GOT3 (cell line): ENCODE measurements at places on chromosomes 12 and 14.

DNA sequence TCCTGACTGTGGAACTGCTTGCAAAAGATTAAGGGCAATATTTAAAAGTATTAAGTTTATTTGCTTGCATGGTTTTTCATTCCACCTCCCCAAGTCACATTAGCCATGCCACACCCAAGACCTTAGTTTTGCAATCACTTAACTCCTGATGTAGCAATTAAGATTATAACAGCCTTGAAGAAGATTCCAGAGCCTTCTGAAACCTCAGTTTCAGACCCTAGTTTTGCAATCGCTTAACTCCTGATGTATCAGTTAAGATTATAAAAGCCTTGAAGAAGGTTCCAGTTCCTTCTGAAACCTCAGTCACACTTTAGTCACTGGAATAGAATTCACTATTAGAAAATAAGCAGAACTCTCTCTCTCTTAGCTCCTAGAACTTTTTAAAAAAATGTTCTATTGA lies 42.7 kb upstream of the DCN start:
- no peak for DNase-seq

- DNase-seq = no peak
Measured at GRCh38 chr12:104632724-104633201, 176.0 kb downstream of the CHST11 start.

DNA sequence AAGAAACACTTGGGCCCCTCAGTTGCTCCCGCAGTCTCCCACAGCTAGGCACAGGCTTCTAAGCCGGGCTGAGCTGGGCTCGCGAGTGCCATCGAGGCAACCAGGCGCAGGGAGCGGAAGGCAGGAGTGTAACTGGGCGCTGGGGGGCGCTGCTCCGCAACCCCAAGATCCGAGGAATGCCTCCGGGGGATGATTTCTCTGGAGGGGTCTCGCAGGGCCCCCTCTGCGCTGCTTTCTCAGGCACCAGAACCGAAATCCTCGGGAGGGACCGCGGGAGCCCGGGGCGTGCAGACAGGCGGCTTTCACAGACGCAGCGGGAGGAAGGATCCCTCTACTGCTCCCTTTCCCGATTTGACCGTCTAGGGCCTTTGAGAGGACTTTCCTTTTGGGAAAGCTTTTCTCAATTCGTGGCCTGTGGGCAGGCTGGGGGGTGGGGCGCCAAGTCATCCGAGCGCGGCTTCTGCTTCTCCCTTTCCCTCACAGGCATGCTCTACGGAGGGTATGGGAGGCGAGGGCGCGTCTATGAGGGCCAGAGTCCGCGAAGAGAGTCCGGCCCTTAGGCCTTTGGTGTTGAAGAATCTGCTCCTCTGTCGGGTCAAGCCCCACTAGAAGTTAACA lies 4.3 kb upstream of the NKX2-1 start:
- no peak for DNase-seq

GRCh38 chr12:89073027-89073398 lies 279.3 kb downstream of the DUSP6 start:
- no peak for DNase-seq

DNA sequence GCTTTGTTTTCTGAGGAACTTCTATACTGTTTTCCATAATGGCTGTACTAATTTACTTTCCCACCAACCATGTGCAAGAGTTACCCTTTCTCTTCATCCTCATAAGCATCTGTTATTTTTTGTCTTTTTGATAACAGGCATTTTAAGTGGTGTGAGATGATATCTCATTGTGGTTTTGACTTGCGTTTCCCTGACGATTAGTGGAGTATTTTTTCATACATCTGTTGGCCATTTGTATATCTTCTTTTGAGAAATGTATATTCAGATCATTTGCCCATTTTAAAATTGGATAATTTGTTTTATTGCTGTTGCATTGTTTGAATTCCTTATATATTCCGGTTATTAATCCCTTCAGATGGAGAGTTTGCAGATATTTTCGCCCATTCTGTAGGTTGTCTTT lies 10.2 kb upstream of the HMGA2 start:
- no peak for DNase-seq

- DNase-seq = no peak
Measured at GRCh38 chr12:54991991-54992375, 7.4 kb upstream of the TESPA1 start.

- DNase-seq = no peak
Measured at GRCh38 chr14:67276131-67276530, 34.9 kb downstream of the PALS1 start.

- DNase-seq = no peak
Measured at GRCh38 chr12:24084800-24085199, 135.3 kb upstream of the SOX5 start.

DNA sequence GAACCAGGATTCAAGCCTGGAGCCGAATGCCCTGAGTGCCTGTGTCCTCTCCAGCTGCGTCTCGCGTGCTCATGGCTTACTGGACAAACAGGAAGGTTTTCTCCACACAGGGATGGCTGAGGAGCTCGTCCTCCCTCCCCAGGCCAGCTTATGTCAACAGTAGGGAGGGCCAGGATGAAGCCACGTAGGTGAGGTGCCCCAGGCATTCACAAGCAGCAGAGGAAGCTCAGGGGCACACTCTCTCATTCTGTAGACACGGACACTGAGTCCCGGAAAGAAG lies 49.3 kb downstream of the TRPV4 start:
- DNase-seq = no peak

DNA sequence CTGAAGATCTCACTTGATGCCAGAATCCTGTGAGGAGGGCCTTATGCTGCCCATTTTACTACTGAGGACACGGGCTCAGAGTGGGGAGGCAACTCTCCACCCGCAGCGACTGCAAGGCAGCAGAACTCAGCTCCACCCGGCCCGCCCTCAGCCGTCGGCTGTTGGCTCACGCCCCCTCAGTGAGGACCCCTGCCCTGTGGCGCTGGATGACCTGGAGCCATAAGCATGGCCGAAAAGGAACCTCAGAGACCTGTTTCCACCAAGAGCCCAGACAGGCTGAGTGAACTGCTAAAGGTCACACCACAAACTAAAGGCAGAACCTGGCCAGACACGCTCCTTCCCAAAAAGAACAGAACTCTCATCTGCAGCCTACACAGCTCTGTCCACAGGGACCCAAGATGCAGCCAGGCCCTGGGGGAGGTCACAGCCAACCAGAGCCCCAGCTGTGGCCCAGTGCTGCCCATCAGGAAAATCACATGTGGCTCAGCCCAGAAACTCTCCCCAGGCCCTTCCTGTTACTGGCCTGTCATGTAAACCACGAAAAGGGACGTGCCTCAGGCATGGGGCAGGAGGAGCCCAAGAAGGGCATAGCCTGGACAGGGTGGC lies 32.8 kb downstream of the CCNK start:
- no peak for DNase-seq

DNA sequence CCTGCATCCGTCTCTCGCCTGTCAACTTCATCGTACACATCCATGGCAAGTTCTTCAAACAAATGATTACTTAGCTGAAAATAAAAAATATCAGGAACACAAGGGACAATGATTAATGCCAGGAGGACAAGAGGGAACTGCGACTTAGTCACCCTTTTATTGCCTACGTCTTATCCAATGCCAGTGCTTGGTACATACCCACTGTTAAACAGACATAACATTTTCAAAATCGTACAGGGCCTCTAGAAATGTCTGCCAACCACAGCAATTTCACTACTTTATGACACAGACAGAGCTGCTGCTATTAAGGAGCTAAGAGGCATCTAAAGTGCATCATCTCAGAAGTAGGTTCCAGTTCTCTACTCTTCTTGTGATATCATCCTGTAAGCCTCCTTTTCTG lies 34.6 kb downstream of the GIT2 start:
- no peak for DNase-seq

DNA sequence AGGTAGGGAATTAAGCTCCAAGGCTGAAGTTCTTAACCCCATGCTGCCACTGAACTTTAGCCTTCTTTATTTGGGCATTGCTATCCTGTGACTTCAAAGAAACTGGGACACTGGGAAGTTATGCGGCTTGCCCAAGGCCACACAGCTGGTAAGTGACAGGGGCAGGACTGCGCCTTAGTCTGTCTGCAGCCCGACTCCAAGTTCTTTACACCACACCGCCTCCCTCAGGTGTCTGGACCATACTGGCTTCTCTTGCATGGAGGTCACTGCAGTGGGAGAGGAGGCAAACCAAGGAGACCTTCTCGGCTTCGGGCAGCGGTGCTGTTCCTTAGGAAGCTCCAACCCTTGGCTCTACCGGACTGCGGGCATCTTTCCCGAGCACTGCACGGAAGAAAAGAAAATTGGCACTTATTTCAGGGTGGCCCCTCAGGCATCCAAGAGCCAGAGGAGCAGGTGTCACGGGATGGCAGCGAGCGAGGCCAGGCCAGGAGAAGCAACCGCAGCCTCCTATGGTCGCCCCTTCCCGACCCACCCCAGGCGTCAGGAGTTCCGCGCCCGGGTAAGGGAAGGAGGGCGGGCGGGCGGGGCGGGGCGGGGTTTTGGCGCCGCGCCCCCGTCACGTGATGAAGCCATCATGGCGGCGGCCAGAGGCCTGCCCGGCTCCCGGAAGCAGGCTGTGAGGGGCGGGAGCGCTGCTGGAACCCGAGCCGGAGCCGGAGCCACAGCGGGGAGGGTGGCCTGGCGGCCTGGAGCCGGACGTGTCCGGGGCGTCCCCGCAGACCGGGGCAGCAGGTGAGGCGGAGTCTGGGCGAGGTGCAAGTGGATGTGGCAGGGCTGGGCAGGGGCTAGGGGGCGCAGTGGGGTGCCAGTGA lies 16.4 kb upstream of the ESPL1 start:
- DNase-seq = peak; percentile 37

DNA sequence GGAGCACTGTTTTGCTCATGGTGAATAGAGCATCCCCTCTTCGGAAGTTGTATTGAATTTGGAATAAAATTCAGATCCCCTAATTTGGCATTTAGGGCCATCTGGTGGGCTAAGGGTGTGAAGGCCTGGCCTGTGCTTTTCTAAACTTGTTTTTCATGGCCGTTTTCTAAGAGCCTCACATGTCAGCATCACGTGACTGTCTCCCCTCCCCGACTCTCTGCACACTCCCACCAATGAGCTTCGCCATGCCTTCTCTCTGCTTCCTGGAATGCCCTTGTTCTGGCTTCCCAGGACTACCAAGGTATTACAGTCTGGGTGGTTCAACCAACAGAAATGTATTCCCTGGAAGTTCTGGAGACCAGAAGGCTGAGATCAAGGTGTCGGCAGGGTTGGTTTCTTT lies 85.3 kb downstream of the PRIMA1 start:
- no peak for DNase-seq

- DNase-seq = no peak
Measured at GRCh38 chr12:119247720-119248043, 69.0 kb downstream of the HSPB8 start.

GRCh38 chr12:2892246-2892645 lies 1.6 kb downstream of the TULP3 start:
- no peak for DNase-seq

DNA sequence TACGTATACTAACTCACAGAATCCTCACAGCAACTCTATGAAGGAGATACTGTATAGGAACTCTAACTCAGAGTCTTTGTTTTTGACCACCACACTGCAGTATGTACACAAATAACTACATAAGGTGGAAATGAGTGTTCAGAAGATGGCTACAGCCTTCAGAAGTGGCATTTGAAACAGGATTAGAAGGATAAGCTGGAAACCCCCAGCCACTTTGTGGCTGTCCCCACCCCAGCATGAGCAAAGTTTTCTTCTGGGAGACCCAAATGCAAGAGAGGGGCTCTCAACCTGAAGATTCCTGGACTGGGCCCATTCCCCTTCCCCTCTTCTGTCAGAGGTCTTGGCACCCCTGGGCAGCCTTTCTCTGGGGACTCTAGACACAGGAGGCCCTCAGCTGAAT lies 43.2 kb upstream of the PNMA1 start:
- DNase-seq = no peak

DNA sequence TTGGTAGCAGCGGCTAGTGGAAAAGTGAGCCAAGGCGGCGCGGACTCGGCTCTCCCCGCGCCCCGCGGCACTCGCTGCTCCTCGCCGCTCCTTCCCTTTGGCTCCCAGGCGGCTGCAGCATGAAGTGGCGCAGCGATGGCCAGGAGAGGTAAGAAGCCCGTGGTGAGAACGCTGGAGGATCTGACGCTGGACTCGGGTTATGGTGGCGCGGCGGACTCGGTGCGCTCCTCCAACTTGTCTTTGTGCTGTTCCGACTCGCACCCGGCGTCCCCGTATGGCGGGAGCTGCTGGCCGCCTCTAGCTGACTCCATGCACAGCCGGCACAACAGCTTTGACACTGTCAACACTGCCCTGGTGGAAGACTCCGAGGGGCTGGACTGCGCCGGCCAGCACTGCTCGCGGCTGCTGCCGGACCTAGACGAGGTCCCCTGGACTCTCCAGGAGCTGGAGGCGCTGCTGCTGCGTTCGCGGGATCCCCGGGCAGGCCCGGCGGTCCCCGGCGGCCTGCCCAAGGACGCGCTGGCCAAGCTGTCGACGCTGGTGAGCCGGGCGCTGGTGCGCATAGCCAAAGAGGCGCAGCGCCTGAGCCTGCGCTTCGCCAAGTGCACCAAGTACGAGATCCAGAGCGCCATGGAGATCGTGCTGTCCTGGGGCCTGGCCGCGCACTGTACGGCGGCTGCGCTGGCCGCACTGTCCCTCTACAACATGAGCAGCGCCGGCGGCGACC lies 225.6 kb upstream of the CRY1 start:
- DNase-seq = no peak

GRCh38 chr12:82848845-82849244 lies 162.1 kb downstream of the TMTC2 start:
- DNase-seq = no peak

DNA sequence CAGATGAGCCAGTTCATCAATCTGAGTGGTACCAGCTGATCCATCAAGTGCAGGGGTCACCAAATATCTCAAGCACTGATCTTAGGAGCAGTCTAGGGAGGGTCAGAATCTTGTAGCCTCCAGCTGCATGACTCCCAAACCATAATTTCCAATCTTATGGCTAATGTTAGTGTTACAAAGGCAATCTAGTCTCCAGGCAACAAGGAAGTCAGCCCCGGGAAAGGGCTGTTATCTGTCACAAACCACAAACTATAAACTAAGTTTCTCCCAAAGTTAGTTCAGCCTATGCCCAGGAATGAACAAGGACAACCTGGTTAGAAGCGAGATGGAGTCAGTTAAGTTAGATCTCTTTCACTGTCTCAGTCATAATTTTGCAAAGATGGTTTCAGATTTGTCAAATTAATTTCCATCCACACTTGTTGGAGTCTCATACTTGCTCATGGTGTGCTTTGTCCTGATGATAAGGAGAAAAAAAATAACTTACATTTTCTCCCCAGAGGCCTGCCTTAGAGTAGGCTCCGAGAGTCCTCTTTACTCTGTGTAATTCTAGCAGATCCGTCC lies 3.9 kb upstream of the ABHD4 start:
- DNase-seq = no peak

GRCh38 chr12:129064209-129064855 lies 211.1 kb downstream of the GLT1D1 start:
- no peak for DNase-seq

GRCh38 chr12:83886479-83886878 lies 1026.1 kb downstream of the SLC6A15 start:
- DNase-seq = no peak

DNA sequence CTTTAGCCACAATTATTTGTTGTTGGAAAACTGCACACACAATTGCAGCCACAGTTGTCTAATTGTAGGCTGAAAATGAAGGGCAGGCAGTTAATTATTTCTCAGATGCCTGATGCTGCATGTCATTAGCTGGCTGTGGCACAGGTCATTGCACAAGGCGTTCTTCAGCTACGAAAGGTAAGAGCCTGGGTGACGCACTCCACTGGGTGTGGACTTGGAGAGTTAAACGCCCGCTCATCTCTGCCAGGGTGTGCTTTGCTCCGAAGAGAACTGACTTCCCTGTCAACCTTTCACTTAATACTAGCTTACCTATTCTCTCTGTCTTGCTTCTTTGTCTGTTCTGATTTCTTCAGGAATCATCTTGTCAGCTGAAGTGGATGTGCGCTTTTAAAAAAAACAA lies 91.4 kb upstream of the CPM start:
- no peak for DNase-seq

GRCh38 chr14:74605531-74606223 lies 6.4 kb downstream of the LTBP2 start:
- no peak for DNase-seq
